Small intestine (tissue), 16 donors: ENCODE measurements at places on chromosomes 1 and 21. TPM values are rescaled to one million over a fixed set of nuclear protein-coding genes. Genes with fewer than 3 reads are reported as not detected.

DNA sequence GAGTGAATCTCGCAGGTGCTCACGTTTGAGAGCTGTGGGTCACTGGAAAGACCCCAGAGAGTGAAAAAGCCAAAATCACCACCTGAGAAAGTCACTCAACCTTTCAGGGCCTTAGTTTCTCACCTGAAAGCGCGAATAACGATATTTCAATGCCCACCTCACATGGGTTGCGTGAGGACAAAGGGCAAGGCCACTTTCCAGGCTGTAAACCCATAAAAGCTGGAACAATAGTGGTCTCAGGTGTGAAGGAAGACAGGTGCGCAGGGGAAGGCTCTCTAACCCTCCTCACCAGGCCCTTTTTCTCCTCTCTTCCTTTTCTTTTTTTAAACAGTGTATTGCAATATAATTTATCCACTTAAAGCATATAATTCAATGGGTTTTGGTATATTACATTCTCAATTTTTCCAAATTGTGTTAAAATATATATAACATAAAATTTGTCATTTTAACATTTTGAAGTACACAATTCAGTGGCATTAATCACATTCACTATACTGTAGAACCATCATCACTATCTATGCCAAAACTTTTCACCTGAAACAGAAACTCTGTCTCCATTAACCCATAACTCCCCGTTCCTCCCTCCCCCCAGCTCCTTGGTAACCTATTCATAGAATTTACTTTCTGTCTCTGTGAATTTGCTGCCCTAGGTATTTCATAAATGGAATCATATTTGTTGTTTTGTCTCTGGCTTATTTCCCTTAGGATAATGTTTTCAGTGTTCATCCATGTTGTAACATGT, 118.4 kb upstream of the TNR start:
- H3K27me3 ChIP-seq = no peaks in the 10 kb centered on the region
- no peak overlapping the region for H3K4me3 ChIP-seq
- H3K36me3 ChIP-seq = no peaks in the 10 kb centered on the region
- H3K4me1 ChIP-seq = no peaks in the 10 kb centered on the region
- no peak for DNase-seq

DNA sequence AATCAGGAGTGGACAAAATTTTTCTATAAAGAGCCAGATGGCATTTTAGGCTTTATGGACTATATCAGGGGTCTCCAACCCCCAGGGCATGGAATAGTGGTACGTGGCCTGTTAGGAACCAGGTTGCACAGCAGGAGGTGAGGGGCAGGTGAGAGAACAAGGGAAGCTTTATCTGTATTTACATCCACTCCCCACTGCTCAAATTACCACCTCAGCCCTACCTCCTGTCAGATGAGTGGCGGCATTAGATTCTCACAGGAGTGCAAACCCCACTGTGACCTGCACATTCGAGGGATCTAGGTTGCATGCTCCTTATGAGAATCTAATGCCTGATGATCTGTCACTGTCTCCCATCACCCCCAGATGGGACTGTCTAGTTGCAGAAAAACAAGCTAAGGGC, 13.9 kb downstream of the PHTF1 start:
- H3K4me1 ChIP-seq = no peaks in the 10 kb centered on the region
- H3K27me3 ChIP-seq = no peaks in the 10 kb centered on the region
- no peak overlapping the region for H3K4me3 ChIP-seq
- H3K36me3 ChIP-seq = no peaks in the 10 kb centered on the region

The TBX15 gene
- not detected for polyA plus RNA-seq

DNA sequence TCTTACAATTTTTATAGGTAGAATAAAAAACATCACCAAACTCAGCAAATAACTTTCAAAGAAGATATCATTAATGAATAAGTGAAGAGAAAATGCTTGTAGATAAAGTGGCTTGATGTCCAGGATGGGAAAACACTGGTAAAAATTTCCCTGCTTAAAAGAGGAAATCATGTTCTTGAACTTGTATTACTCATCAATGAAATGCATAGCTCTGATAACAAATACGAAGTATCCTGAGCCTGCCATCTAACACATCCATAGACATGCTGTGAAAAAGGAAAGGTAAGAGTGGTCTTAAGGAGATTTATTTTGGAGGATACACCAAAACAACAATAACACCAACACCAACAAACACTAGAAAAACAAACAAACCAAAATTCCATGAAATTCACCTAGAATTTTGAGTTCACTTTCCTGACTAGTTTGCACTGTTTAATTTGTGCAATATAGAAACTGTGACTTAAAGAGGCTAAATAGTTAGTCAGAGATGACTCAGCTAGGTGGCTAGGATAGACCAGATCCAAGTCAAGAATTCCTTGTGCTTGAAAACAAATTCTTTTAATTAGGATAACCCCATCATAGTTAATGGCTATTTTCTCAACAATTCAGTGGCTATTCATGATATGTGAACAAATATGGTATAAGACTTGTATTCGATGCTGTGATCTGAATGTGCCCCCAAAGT, 179.8 kb upstream of the KCNK2 start:
- no peaks in the 10 kb centered on the region for H3K36me3 ChIP-seq
- H3K4me3 ChIP-seq = no peak overlapping the region
- DNase-seq = no peak
- no peaks in the 10 kb centered on the region for H3K4me1 ChIP-seq
- no peak overlapping the region for H3K27ac ChIP-seq
